Sigmoid colon (tissue), 7 donors: ENCODE measurements at places on chromosomes 11 and 22. TPM values are rescaled to one million over a fixed set of nuclear protein-coding genes. Genes with fewer than 3 reads are reported as not detected.

GRCh38 chr11:107741044-107741823 is 29.4 kb upstream of the SLN start:
- no peaks in the 10 kb centered on the region for H3K36me3 ChIP-seq
- no peaks in the 10 kb centered on the region for H3K27me3 ChIP-seq
- H3K4me3 ChIP-seq, result no peak overlapping the region
- H3K4me1 ChIP-seq, result no peaks in the 10 kb centered on the region
- no peak for DNase-seq

Gene OR4D5
- not detected for total RNA-seq

DNA sequence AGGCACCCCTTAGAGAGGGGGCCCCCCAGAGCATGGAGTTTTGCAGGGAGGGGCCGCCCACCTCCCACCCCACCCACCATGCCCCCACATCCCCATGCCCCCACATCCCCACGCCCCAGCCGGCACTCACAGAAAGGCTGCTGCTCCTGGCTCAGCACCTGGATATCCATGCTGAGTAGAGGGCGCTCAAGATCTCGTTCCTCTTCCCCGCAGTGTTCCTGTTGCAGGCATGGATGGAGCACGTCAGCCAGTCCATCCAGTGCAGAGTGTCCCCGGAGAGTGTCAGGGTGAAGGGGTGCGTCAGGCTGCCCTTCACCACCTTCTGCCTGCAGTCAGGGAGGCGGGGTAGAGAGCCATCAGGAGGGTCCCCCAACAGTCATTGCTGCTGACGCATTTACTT is 156.2 kb downstream of the CRYBB2 start:
- H3K27me3 ChIP-seq, result no peaks in the 10 kb centered on the region
- H3K4me3 ChIP-seq, result no peak overlapping the region

DNA sequence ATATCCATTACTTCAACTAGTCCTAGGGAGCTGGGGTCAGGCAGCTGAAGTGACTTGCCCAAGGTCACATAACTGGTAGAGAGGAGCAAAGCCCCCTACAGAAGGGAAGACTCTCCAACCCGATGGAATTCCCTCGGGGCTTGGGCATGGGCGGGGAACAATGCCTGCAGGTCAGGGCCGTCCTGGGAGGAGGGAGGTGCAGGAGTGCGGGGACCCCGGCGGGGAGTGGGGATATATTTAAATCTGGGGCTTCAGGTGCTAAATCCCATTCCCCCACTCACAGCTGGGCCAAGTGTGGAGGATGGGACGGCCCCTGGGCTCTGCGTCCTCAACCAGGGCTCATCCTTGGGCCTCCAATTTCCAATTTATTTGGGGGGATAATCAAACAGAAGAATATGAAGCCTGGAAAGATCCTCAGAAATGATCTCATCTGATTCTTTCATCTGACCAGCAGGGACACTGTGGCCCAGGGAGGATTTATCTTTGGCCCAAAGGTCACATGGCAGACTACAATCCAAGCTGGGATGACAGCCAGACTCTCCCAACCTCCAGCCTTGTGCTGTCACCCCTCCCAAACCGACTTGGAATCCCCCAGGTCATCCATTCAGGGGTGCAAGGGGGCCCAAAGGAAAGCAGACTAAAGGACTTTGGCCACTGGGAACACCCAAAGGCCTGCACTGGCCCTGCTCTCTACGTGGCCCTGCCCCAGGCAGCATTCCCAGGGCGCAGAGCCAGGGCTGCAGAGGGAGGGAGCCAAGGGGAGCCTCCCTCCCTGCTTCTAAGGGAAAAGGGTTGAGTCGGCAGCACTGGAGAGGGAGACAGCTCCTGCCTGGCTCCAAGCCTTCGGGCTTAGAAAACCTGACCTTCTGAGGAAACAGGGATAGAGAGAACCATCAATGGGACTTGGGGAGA is 8.7 kb upstream of the C1QTNF6 start:
- no peaks in the 10 kb centered on the region for H3K36me3 ChIP-seq
- H3K27me3 ChIP-seq, result no peaks in the 10 kb centered on the region
- DNase-seq, result peak; percentile 95
- no peaks in the 10 kb centered on the region for H3K4me1 ChIP-seq

- H3K27ac ChIP-seq, result no peak overlapping the region
- no peak overlapping the region for H3K4me3 ChIP-seq
- DNase-seq, result no peak
- no peaks in the 10 kb centered on the region for H3K27me3 ChIP-seq
- no peaks in the 10 kb centered on the region for H3K36me3 ChIP-seq
Measured at GRCh38 chr11:122563761-122564160, 91.8 kb upstream of the UBASH3B start.

DNA sequence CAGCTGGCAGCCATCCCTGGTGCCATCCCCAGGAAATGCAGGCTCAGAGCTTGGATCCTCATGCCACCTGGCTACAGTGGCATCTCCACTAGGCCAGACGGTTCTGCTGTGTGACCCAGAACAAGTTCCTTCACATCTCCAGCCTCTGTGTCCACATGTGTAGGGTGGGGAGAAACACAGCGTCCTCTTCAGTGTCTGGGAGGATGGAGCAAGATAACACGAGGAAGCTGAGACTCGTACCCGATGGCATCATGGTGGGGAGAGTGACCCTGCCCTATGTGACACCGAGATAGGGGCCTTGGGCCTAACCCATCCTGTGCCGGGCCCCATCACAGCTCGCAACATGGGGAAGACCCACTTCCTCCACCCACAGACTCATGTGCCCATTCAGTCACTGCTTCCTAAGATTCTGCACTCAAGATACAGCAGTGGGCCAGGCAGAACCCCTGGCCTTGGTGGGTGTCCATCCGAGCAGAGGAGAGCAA is 78.5 kb downstream of the MORC2 start:
- no peak overlapping the region for H3K27ac ChIP-seq
- H3K4me1 ChIP-seq, result no peaks in the 10 kb centered on the region
- no peaks in the 10 kb centered on the region for H3K36me3 ChIP-seq
- DNase-seq, result peak; percentile 33

DNA sequence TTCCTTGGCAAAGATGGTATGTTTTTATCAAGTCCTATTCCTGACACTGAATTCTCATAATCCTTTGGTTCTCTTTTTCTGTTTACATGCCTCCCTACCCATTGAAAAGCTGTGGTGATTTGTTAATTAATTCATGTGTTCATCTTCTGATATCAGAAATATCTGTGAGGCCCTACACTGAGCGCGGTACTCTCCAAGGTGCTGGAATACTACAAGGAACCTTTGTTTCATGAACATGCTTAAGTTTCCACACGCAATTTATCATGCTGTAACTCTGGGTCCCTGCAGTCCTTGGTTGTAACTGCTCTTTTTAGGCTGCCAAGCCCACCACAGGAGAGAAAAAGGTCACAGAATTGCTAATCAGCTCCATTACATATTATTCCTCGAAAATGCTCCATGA is 331.8 kb downstream of the FAT3 start:
- H3K27me3 ChIP-seq, result no peaks in the 10 kb centered on the region
- DNase-seq, result no peak
- no peak overlapping the region for H3K27ac ChIP-seq
- no peak overlapping the region for H3K4me3 ChIP-seq
- no peaks in the 10 kb centered on the region for H3K4me1 ChIP-seq

DNA sequence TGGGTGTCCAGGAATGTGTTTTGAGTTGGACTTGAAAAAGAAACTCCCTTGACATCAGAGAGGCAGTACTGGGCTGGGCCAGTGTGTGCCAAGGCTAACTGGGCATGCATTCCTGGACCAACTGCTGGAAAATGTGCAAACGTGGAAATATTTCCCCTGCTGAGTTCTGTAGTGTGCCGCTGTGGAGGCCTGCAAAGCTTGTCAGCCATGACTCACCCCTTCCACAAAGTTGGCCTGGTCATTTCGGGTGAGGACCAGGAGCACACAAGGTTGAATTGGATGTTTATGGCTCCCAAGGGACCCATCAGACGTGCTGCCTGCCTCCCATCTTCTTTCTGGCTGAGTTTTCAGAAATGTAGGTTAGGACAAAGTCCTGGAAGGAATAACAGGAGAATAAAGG is 513.1 kb downstream of the MIAT start:
- H3K36me3 ChIP-seq, result no peaks in the 10 kb centered on the region
- H3K27ac ChIP-seq, result no peak overlapping the region
- DNase-seq, result peak; percentile 81
- H3K27me3 ChIP-seq, result no peaks in the 10 kb centered on the region
- no peak overlapping the region for H3K4me3 ChIP-seq
- peaks cover 8% of the 10 kb centered on the region for H3K4me1 ChIP-seq

- H3K4me3 ChIP-seq, result no peak overlapping the region
- no peak for DNase-seq
- H3K36me3 ChIP-seq, result no peaks in the 10 kb centered on the region
- H3K27me3 ChIP-seq, result no peaks in the 10 kb centered on the region
Measured at GRCh38 chr22:43298062-43298801, 44.9 kb downstream of the SCUBE1 start.

Gene ENTHD1
- total RNA-seq, result not detected

DNA sequence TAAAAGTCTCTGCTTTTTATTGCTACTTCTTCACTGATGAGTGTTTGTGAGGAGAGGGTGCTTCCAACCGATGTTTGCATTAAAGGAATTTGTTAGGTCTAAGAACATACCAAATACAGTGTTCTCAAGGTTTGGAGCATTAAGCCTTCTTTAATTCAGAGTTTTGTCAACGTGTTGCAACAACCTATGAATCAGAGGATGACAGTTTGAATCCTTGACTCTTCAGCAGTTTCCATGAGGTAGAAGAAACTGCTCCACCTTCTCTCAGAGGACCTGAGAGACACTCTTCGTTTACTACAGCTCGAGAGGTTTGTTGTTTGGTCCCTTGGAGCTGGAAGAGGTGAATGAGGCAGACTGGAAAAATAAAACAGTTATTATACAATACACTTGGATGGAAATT is 55.7 kb downstream of the NCAM1 start:
- no peaks in the 10 kb centered on the region for H3K27me3 ChIP-seq
- no peak overlapping the region for H3K4me3 ChIP-seq
- peaks cover 2% of the 10 kb centered on the region for H3K4me1 ChIP-seq
- DNase-seq, result no peak
- no peaks in the 10 kb centered on the region for H3K36me3 ChIP-seq

DNA sequence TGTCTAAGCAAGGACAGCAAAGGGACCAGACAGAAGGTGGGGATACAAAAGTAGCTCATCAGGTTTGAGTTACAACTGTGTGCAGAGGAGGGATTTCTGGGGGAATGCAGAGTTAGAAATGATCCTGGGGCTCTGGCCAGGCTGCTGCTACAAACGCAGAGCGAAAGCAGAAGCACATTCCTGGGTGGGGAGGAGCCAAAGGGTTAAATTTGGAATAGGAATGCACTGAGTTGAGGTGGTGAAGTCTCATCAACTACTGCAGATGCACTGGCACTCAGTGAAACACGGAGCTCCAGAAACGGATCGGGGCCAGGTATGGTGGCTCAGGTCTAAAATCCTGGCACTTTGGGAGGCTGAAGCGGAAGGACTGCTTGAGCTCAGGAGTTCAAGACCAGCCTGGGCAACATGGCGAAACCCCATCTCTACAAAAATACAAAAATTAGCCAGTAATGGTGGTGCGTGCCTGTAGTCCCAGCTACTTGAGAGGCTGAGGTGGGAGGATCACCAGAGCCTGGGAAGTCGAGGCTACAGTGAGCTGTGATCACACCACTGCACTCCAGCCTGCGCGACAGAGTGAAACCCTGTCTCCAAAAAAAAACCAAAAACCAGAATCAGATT is 3.2 kb downstream of the CHKA start:
- H3K4me3 ChIP-seq, result no peak overlapping the region
- peak; percentile 48 for DNase-seq
- H3K27ac ChIP-seq, result peak overlapping the region; percentile 99
- H3K27me3 ChIP-seq, result no peaks in the 10 kb centered on the region
- H3K36me3 ChIP-seq, result no peaks in the 10 kb centered on the region

DNA sequence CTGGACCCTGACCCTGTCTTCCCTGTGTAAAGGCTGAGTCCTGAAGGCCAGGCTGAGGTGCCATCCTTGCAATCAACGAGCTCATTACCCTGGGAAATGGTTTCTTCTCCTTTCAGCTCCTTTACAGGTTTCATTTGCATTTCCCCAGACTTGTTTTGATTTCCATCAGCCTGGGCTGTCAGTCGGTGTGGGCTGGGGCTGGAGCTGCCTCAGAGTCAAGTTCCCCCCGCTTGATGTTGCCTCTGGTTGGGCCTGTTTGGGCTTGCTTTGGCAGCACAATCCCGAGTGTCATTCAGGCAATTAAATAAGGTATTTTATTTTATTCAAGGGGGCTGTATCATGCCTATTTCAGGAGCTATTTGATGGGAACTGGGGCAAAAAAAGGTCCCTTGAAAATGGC is 424.9 kb downstream of the INSC start:
- DNase-seq, result no peak
- no peaks in the 10 kb centered on the region for H3K4me1 ChIP-seq
- H3K36me3 ChIP-seq, result no peaks in the 10 kb centered on the region
- no peaks in the 10 kb centered on the region for H3K27me3 ChIP-seq
- no peak overlapping the region for H3K27ac ChIP-seq

Gene RASD2
- total RNA-seq, result 10.6 TPM

Gene RBFOX2
- total RNA-seq, result 164 TPM

DNA sequence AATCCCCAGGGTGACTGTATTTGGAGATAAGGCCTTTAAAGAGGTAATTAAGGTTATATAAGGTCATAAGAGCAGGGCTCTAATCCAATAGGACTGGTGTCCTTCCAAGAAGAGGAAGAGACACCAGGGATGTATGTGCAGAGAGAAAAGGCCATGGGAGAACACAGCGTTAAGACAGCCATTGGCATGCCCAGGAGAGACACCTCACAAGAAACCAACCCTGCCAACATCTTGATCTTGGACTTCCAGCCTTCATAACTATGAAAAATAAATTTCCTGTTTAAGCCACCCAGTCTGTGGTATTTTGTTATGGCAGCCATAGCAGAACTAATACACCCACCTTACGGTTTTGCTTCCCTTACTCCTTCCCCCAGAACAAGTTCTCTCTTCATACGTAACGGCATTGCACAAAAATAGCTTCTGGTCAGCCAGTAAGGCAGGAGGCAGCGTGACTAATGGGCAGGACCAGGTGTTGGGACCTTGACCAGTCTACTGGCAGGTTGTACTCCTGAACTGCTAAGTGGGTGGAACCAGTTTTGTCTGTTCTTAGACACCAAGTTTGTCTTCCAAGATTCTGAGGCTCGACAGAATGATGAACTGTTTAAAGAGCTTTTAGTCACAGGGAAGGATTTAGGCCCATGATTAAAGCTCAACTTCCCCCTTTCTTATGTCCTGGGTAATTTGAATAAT is 31.9 kb upstream of the UPB1 start:
- no peak for DNase-seq
- peaks cover 18% of the 10 kb centered on the region for H3K4me1 ChIP-seq

DNA sequence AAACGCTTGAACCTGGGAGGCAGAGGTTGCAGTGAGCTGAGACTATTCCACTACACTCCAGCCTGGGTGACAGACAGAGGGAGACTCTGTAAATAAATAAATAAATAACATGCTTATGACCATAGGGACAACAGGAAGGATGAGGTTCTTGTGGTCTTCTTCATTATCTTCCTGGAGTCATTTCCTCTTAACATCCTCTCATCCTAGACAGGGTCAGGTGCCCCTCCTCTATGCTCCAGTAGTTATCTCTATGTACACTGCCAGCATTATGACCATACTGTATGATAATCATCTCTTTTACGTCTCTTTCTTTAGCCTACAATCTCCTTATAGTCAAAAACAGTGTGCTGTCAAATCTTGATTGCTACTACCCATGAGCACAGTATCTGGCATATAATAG is 17.7 kb downstream of the RAB30 start:
- no peak overlapping the region for H3K4me3 ChIP-seq
- H3K27me3 ChIP-seq, result no peaks in the 10 kb centered on the region
- no peaks in the 10 kb centered on the region for H3K36me3 ChIP-seq
- H3K27ac ChIP-seq, result no peak overlapping the region

Gene EFEMP2
- total RNA-seq, result 103 TPM

GRCh38 chr22:19043121-19044085 is 78.8 kb downstream of the DGCR2 start:
- H3K36me3 ChIP-seq, result peaks cover 56% of the 10 kb centered on the region
- peak; percentile 43 for DNase-seq
- H3K27ac ChIP-seq, result no peak overlapping the region
- H3K4me3 ChIP-seq, result no peak overlapping the region
- no peaks in the 10 kb centered on the region for H3K27me3 ChIP-seq
